AG20443 (cell line): ENCODE measurements at places on chromosomes 3 and 15.

DNA sequence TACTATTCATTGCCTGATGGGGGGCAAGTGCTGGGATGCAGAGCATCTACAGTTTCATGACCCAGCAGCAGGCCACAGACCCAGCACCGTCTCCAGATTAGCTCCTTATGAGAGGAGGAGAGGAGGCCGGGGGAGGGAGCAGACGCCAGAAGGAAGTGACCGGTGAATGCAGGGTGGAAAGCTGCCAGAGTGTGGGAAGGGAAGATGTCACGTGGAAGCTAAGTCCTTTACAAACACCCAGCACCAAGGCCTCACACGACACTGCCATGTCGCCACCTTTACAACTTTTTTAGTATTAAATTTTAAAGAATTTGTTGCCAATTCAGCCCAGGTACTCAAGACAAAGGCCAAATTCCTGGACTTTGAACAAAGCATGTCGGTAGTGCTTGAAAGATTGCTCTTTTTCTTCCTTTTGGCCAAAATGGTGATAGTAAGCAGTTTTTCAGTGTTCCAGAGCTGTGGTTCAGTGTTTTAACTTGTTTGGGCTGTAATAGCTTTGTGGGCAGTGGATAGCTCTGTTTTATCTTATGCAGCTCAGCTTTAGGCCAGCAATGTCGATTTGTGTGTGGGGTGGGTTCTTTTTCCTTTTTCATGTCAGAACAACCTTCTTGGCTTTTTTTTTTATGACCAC is 58.2 kb downstream of the ZBTB38 start:
- peak; percentile 41 for DNase-seq

DNA sequence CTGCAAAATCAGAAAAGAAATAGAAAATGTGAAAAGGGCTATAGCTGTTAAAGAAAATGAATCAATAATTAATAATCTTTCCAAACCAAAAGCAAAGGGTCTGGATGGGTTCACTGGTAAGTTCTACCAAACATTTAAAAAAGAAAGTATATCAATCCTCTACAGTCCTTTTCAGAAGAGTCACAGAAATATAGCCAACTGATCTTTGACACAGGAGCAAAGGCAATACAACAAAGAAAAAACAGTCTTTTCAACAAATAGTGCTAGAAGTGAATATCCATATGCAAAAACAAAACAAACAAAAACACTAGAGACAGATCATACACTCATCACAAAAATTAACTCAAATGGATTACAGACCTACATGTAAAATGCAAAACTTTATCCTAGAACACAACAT is 32.6 kb downstream of the RFX7 start:
- DNase-seq, result no peak

DNA sequence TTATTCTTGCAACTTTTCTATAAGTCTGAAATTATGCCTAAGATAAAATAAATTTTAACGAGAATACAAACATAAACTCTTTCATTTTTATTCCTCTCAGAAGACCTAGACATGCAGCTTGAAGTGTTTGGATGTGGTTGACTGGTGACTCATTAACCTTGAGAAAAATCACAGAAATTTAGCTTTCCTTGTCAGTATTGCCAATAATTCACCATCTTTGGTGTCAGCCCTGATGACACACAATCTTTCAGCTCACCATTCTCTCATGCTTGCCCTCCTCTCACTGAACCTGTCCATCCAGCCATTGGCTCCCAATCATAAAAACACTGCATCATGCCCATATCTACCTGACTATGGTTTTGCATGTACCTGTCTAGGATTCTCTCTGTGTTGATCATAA is 22.6 kb upstream of the TNFAIP8L3 start:
- DNase-seq, result no peak

DNA sequence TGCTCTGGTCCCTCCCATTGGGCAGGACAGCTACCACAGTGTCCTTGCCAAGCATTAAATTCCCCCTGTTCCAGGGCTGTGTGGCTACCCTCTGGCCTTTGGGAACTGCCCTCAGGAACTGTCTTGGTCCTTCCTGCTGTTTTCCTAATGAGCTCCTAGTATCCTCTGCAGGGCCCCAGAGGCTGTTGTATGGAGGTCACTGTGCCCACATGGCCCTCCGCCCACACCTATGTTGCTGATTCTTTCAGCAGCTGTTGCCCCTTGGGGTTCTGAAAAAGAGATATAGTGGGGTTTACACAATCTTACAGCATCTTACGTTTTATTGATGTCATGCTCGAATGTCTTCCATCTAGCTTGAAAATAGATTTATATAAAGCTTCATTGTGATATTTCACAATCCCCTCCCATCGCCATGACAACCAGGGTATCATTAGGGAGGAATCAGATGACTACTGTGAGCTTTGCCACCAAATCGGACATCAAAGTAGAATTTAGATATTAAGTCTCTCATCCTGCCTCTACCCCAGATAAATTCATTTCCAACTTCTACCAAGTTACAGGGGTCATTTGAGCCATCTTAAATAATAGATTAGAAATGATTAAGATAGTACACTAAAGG is 97.1 kb upstream of the NR2E3 start:
- DNase-seq, result no peak

GRCh38 chr3:50326182-50326541 is 1.9 kb downstream of the TUSC2 start:
- no peak for DNase-seq

DNA sequence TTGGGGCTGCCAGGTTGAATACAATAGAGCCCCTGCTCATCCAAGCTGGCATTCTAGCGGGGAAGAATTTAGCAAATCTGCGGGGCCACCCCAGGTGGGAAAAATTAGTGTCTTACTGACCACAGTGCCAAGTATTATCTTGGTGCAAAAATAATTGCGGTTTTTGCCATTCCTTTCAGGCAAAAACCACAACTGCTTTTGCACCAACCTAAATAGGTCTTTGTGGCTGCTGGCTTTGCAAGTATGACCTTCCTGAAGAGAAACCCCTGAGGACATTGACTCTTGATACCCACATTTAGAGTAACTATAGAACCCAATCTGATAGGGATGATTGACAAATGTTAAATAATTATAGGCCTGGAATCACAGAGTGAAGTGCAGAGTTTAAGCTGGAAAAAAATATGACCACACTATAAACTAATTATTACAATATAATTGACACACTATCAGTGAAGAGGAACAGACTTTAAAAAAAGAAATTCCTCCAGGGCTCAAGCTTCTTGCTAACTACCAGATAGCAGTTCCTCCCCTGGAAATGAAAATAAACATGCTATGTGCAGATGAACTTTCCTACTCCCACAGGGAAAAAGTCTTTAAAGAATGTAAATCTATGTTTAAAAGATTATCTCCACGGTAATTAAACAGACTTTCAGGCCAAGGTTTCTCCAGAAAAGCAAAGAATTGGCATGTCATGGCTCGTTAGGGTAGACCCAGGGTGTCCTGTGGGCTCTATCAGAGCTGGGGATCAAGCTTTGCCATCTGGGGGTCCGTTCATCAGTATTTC is 34.4 kb downstream of the CA12 start:
- DNase-seq, result no peak

DNA sequence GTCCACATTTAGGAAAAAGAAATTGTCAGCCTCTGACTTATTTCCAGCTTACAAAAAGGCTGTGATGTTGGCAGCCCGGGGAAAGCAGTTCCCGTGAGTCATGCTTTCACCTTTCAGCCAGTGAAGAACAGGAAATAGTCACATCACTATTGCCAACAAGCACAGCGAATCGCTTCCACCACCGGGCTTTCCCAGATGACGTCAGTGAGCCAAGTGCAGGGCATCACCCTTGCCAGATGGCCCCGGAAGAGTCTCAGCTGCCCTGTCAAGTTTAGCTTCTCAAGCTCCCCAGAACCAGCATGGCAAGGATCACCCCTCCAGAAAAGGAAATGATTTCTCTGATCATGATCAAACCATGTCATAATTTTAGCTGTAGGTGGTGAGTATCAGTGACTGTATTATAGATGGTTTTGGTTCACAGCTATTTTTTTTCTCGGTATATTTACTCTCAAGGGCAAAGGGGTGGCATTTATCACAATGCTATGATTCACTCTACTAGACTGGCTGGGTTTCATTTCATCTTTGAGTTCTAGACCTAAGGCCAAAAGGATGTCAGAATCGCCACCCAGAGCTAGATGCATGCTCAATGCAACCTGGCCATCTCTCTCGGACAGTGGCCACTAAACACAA is 32.9 kb downstream of the B3GNT5 start:
- DNase-seq, result peak; percentile 88

GRCh38 chr15:65217526-65218482 is 6.5 kb upstream of the CILP start:
- no peak for DNase-seq
